CD4-positive, alpha-beta T cell (primary cell): ENCODE measurements at places on chromosomes 12 and 14.

GRCh38 chr14:77251870-77252269 is 19.1 kb downstream of the NGB start:
- DNase-seq = no peak

GRCh38 chr12:12488296-12488695 is 74.4 kb downstream of the DUSP16 start:
- no peak for DNase-seq

DNA sequence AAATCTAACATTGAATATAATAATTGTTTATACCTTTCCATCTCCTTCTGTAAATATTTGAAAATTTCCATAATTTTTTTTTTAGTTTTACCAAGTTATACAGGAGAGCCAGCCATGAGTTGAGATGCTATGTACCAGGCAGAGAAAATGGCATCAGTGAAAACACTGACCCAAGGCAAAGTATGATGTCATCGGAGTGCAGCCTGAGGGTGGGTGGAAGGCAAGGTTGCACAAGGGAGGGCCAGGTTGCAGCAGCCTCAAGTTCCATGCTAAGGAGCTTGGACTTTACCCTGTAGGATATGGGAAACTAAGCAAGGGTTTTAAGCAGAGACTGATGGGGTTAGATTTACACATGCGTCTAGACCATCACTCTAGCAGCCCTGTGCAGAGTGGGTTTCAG is 441.1 kb downstream of the BCAT1 start:
- DNase-seq = no peak

DNA sequence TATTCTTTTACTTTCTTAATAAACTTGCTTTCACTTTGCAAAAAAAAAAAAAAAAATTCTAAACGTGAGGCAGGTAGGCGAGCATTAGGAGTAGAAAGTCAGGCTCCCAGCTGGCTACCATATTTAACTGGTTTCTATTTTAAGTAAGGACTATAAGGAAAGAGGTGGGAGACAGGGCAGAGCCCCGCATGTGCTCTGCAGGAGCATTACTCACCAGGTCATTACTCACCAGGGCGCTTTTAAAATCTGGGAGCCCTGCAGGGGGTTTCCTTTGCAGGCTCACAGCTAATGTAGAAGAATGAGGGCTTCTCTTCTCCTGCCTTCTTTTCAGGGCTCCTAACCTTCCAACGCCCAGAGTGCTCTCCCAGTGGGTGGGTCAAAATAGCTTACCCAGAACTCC is 14.0 kb upstream of the DPF3 start:
- DNase-seq = peak; percentile 16

GRCh38 chr12:62575036-62575435 is 108.4 kb downstream of the MON2 start:
- DNase-seq = no peak

- DNase-seq = peak; percentile 72
Observed at GRCh38 chr14:73472185-73473114, 14.1 kb upstream of the NUMB start.

DNA sequence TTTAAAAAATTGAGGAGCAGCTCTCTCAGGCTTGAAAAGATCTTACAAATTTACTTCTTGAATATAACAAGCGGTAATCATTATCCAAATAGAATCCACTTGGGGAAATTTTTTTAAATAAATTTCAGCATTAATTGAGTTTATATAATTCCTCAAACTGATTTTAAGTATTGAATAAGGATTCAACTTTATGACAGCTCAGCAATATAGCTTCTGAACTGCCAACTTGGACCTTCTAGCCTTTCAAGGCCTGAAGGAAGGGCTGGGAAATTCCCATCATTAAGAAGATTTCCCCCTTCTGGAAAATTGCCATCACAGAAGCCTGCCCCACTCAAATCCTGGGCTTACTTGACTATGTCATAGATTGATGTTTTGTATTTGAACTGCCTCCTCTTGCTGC is 57.5 kb upstream of the GARIN2 start:
- no peak for DNase-seq

DNA sequence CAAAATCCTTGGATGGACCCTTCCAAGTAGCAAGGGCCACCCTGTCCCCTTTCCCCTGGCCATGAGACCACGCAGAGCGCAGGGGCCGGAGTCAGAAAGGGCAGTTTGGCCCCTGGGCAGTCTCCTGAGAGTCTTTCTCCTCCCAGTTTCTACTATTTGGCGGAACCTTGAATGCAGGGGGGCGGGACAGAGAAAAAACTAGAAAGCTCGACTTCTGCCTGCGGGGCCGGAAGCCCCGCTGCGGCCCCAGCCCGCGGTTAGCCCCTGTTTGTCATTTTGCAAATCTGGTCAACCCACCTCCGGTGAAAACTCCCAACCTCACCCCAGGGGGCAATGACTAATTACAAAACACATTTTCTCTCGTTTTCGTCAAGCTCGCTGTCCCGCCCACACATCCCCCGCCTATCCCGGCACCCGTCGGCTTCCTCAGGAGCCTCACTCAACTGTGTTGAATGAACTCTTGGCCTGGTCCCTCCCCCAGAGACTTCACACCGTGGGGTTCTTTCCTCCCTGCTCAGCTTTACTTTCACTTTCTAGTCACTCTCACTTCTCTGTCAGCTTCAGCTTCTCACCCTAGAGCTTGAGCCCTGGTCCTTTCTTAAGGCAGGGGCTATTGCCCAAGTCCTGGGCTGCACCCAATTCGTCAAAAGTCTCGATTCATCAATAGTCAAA is 66.7 kb downstream of the IRF2BPL start:
- peak; percentile 91 for DNase-seq

DNA sequence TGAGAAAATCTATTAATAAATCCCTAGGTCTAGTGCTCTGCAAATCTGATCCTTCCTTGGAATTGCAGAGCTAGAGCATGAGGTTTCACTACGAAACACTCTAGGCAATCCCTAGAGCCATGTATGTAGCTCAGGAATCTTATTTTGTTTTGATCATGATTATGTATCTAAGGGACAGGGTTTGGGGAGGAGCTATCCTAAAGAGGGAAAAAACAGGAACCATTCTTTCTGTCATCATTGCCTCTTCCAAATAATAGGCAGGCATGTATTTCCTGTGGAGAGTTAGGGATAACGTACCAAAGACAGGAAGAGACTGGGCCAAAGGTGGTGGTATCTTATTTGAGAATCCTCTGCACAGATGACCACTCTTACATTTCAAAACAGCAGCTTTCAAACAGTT is 88.8 kb upstream of the GTF2A1 start:
- DNase-seq = no peak

DNA sequence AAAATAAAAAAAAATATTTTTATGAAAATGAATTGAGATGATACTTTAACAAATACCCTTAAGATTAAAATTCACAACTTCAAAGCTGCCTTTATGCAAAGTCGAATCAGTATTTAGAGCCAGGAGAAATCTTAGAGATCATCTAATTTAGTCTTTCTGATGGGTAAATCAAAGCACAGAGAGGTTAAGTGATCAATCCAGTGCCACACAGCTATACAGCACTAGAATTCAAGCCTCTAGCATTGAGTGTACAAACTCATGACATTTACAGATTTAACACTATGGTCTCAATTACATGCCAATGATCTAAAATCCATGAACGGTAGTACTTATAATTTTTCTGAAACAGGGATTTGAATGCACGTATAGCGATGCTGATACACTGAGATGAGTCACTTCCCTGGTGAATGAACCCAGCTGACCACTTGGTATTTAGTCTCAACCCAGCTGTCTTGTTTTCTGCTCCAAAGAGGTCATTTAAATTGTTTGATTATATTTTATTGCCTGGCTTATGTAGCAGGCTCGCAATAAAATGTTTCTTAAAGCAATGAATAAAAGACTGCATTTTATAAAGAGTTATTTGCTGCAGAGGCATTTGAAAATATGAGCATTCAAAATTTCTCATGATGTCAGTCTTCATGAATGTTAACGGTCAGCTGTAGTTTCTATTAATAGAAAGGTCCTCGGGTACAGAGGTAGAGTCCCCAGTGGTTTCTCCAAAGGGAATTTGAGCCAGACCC is 152.4 kb upstream of the PRICKLE1 start:
- no peak for DNase-seq

GRCh38 chr12:64431791-64432190 is 20.1 kb upstream of the TBK1 start:
- DNase-seq = no peak

DNA sequence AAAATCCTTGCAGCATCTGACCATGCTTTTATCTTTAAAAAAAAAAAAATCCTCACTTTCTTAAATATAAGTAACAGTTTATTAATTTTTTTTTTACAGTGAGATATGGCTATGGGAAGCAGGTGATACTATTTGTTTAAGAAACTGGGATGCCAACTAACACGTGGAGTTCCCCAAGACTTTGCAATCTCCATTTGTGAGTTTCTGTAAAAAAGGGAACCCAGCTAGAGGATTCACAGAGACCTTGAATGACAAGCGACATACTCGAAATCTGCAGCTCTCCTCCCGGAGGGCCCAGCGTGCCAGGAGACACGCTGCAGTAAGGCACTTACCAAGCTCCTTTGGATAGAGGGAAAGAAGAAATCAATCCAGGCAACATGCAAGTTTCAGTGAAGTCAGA is 30.1 kb downstream of the SLC15A4 start:
- DNase-seq = no peak

GRCh38 chr12:107564946-107565345 is 120.7 kb upstream of the PWP1 start:
- no peak for DNase-seq

DNA sequence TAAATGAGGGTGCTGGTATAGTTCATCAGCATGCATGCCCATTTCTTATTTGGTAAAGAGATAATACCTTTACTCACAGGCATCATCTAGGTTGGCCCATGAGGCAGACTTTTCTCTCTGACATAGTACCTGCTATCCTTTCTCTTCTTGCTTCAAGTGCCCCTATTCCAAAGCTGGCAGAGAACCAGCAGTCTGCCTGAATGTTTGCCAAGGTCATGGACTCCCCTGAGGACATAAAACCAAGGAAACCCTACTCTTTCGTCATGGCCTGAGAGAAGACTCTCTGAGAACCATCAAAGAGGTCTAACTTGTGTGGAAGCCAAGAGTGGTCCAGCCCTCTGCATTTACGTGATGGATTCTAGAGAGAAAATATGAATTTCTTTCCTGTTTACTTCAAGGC is 11.9 kb downstream of the PPP1R36 start:
- no peak for DNase-seq

GRCh38 chr12:115163710-115164109 is 479.7 kb upstream of the TBX3 start:
- DNase-seq = no peak

- DNase-seq = no peak
Observed at GRCh38 chr12:78891646-78892353, 27.2 kb downstream of the SYT1 start.

DNA sequence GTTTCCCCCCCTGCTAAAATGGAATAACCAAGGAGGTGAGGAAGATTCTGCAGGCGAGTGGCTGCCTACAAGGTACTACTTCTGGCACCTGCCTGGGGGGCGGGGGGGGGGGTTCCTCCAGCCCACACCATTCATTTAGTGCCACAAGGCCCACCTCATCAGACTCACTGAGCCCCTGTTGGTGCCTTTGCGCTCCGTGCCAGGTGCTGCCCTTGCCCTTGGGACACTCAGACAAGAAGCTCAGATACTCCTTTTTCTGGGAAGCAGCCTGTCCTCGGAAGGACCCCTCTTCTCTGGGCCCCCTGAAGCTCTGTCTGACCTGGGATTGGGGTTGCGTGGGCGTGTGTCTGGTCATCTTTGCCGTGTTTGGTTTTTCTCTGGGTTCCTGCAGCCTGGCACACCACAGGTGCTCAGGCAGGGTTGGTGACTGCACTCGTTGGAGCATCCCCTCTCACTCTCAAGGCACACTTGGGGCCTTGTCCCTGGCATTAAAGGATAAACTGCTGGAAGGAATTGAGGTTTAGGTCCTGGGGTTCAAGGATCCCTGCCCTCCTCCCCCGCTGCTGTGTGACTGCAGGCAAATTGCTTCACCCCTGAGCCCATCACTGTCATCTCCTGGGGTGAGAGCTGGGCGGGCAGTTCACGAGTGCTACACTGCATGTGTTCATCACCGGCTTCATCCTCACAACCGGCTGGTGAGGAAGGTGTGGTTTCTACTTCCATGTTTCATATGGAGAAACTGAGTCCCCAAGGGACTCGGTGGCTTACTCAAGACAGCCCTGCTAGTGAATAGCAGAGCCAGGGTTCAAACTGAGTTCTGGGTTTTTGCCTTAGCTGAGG is 16.9 kb downstream of the FAM222A start:
- DNase-seq = no peak

DNA sequence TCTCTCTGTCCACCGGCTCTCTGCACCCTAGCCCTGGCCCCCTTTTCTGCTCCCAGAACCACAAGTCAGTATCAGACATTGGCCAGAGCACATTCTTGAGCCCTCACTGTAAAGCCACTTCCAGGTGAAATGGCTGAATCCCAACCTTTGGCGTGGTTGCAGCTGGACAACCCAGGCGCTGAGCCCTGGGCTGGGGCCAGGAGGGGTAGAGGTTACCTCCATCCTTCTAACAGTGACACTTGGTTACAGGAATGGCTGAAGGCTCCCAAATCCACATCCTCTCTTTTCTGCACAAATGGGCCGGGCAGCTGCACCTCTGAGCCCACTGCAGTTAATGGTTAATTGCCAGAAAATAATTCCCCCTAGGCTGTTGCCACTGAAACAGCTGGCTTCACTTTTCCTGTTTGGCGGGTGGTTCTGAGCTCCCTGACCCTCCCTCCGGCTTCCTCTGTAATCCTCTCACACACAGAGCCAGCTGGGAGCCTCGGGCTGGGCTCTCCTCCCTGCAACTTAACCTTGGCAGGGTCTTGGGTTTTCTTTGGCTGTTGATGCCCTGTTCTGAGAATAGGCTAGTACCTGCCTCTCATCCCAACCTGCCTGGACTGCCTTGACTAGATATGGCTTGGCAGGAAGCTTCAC is 44.1 kb downstream of the TSPAN11 start:
- DNase-seq = no peak

- no peak for DNase-seq
Observed at GRCh38 chr14:80352471-80352870, 141.2 kb upstream of the DIO2 start.

GRCh38 chr14:59069163-59069854 is 119.2 kb upstream of the DAAM1 start:
- DNase-seq = no peak

GRCh38 chr14:64573109-64573508 is 23.3 kb downstream of the PPP1R36 start:
- DNase-seq = no peak

- DNase-seq = no peak
Observed at GRCh38 chr12:85348779-85349178, 68.8 kb downstream of the ALX1 start.

DNA sequence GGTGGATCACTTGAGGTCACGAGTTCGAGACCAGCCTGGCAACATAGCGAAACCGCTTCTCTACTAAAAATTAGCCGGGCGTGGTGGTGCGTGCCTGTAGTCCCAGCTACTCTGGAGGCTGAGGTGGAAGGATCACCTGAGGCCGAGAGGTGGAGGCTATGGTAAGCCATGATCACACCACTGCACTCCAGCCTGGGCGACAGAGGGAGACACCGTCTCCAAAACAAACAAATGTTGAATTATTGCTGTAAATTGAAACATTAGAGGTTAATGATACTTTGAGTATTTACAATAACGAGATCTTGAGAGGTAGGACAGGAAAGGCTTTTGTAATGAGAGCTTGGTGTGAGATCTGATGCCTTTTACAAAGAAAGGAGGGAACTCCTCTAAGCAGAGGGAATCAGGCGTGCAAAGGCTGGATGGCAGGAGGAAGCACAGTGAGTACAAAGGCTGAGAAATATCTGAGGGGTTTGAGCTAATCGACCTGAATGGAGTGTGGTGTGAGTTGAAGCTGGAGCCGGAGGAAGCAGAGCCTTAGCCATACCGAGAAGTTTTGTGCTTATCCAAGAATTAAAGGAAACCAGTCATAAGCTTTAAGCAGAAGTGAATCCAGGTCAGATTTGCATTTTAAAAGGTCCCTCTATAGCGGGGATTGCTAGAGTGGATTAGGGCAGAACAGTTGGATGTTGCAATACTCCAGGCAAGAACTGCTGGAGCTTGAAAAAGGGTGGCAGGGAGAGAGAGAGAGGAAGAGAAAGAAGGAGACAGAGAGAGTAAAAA is 1.1 kb downstream of the RHNO1 start:
- no peak for DNase-seq
